Muscle of leg (tissue), 16 donors: ENCODE measurements at places on chromosomes 7 and 10. TPM values are rescaled to one million over a fixed set of nuclear protein-coding genes. Genes with fewer than 3 reads are reported as not detected.

DNA sequence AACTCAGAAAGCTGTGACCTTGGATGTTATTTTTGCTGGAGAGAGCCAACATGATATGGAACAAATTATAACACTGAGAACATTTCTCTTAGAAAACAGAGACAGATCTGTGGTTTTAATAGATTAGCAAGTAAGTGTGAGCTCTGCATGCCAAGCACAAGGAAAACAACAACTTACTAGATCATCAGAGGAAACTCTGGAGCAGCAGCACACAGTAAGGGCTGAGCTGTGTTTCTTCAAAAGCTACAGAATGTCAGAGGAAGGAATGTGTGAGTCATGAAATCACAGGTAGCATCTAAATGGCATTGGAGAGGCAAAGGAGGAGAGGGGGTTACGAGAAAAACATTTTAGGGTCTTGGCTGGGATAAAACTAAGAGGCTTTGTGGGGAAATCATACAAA is 283.4 kb upstream of the FZD8 start:
- no peak overlapping the region for H3K4me3 ChIP-seq
- peak; percentile 70 for DNase-seq
- H3K36me3 ChIP-seq = no peaks in the 10 kb centered on the region
- H3K27ac ChIP-seq = peak overlapping the region; percentile 23
- H3K27me3 ChIP-seq = no peaks in the 10 kb centered on the region
- peaks cover 24% of the 10 kb centered on the region for H3K4me1 ChIP-seq

The TEX36 gene
- not detected for total RNA-seq

GRCh38 chr10:3886191-3886590 is 101.2 kb upstream of the KLF6 start:
- H3K4me3 ChIP-seq = no peak overlapping the region
- H3K27me3 ChIP-seq = no peaks in the 10 kb centered on the region
- no peaks in the 10 kb centered on the region for H3K36me3 ChIP-seq
- H3K4me1 ChIP-seq = peaks cover 23% of the 10 kb centered on the region
- peak; percentile 78 for DNase-seq
- H3K27ac ChIP-seq = peak overlapping the region; percentile 45

The ADARB2 gene
- 0.13 TPM for total RNA-seq

- H3K4me3 ChIP-seq = no peak overlapping the region
- H3K4me1 ChIP-seq = no peaks in the 10 kb centered on the region
- H3K27ac ChIP-seq = no peak overlapping the region
- DNase-seq = no peak
These were observed 15.6 kb downstream of the NACAD start for GRCh38 chr7:45073031-45073785.

DNA sequence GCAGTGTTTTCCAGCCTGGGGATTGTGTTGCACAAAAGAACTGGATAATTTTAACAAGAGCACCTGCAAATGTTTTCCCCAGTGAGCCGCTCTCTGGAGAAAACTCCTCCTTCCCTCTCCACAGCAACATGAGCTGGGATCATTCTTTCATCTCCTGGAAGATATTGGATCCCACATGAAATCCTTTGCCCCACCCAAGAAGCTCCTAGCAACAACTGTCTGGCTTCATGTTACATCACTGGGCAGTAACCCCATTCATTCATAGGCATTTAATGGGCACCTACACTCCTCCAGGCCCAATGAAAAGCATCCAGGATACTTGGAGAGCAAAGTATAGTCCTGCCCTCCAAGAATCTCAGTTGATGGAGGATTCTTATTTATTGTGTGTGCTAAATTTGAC is 27.2 kb downstream of the LSM5 start:
- peak; percentile 11 for DNase-seq
- H3K36me3 ChIP-seq = no peaks in the 10 kb centered on the region
- H3K27me3 ChIP-seq = no peaks in the 10 kb centered on the region

DNA sequence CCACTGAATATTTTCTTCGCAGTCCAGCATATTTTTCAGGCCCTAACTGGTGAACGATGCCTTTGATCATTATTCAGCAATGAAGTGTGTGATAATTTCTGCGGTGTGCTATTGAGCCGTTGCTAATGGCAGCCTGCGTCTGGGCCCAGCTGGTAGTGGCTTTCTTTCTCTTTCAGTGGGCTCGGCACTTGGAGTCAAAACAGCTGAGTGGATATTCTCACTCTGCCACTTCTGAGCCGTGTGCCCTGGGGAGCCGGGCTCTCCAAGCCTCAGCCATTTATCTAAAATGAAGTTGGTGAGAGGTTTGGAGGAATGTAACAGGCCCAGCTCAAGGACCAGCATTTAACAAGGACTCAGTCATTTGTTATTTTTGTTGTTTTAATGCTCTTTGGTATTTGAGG is 87.5 kb upstream of the IFRD1 start:
- H3K4me1 ChIP-seq = no peaks in the 10 kb centered on the region
- H3K4me3 ChIP-seq = no peak overlapping the region
- no peaks in the 10 kb centered on the region for H3K27me3 ChIP-seq
- DNase-seq = peak; percentile 17
- H3K27ac ChIP-seq = no peak overlapping the region

GRCh38 chr10:132477398-132478340 is 59.9 kb upstream of the INPP5A start:
- peaks cover 4% of the 10 kb centered on the region for H3K27me3 ChIP-seq
- peaks cover 44% of the 10 kb centered on the region for H3K4me1 ChIP-seq
- no peak overlapping the region for H3K27ac ChIP-seq
- no peaks in the 10 kb centered on the region for H3K36me3 ChIP-seq
- DNase-seq = no peak

GRCh38 chr7:66050990-66051448 is 24.6 kb upstream of the ASL start:
- H3K36me3 ChIP-seq = no peaks in the 10 kb centered on the region
- H3K4me1 ChIP-seq = peaks cover 6% of the 10 kb centered on the region
- H3K27ac ChIP-seq = no peak overlapping the region
- H3K4me3 ChIP-seq = no peak overlapping the region
- DNase-seq = peak; percentile 21

The UNCX gene
- not detected for total RNA-seq

DNA sequence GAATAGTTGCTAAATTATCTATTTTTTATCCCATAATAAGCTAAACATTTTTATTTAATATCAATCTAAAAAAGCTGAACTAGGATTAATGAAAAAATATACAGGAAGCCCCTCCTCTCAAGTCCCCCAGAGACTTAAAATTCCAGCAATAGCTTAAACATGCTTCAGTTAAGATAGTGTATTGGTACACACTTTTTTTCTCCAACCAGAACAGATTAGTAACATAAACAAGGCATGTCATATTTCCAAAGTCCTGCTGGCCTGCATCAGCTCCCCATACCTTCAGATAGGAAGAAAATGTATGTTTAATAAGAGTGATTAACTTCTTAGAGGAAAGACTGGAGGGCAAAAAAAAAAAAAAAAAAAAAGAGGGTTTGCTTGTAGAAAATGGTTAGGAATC is 7.1 kb downstream of the TBX20 start:
- DNase-seq = no peak
- no peaks in the 10 kb centered on the region for H3K36me3 ChIP-seq
- no peak overlapping the region for H3K27ac ChIP-seq

GRCh38 chr10:48330269-48330668 is 23.8 kb downstream of the MAPK8 start:
- no peak overlapping the region for H3K4me3 ChIP-seq
- H3K36me3 ChIP-seq = peaks cover 4% of the 10 kb centered on the region
- DNase-seq = no peak
- H3K27me3 ChIP-seq = no peaks in the 10 kb centered on the region
